ENCODE measurements at places on chromosomes 13 and 19. TPM values are rescaled to one million over a fixed set of nuclear protein-coding genes. Genes with fewer than 3 reads are reported as not detected.

Gene PROZ
- not detected for total RNA-seq

Gene ADGRE3
- total RNA-seq: not detected

Gene POSTN
- not detected for total RNA-seq

Gene MLNR
- not detected for total RNA-seq

Gene LILRB1
- 4.0 TPM for total RNA-seq

- peak; percentile 90 for DNase-seq
Measured at GRCh38 chr19:48933382-48933932, at the start of gene DHDH. TSS of gene DHDH (plus strand) at chr19:48933699. CDS start at chr19:48933722, 23 bp downstream.

DNA sequence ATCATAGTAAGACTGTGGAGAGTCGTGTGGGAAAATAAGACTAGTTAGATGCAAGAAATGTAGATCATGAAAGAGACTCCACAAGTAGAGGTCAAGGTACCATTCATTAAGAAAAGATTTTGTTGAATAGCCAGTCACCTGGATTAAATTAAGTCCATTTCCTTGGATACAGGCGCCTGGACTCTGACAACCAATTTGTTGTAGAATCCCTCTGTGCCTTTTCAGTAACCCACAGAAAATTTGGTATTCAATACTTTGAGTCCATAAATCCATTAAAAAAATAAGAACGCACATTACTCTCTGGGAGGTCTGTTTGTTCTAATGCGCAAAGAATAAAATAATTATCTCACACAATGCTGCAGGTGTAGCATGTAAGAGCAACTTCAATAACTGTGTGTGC lies 469.4 kb downstream of the KLF12 start:
- no peak for DNase-seq

DNA sequence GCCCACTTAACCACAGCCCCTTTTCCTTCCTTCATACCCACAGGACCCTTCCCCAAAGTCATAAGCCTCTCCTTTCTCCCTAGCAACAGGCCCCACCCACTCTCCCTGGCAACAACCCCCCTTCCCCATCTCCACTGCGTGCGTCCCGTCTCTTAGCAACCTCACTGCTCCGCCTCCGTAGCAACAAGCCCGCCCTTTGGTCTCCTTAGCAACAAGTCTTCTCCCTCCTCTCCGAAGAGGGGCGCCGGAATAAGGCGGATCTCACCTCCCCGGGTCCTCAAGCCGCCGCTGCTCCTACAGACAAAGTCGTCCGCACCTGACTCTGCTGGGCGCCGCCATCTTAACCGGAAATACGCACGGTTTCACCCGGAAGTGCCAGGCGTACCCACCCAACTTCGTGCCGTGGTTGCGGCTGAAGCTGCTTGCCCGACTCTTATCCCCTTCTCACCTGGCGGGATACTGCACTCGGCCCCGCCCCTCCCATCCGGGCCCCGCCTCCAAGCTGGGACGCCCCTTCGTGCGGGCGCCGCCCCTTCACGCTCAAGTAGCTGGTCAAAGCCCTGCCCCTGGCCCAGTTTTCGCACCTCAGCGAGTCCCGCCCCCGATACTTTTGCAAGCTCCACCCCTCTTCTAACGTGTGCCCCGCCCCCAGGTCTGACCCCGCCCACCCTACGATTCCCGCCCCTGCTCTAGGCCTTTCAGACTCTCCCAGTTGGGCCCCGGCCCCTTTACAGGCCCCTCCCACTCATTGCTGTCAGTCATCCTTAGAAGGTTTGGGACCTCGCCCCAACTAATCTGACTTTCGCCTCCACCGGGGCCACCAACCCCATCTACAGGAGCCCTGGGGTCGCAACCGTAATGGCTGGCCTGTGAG lies at the start of gene HSPBP1:
TSS of gene HSPBP1 (minus strand) at position 341 of the 874 bp plus-strand sequence. CDS start 502 bp downstream, outside the sequence.
- DNase-seq: peak; percentile 98

GRCh38 chr13:109275852-109276251 lies 510.5 kb downstream of the IRS2 start:
- no peak for DNase-seq

GRCh38 chr13:21061029-21061763 lies at the start of gene LATS2:
TSS of gene LATS2 (minus strand) at chr13:21061586. CDS start at chr13:21046026, 15,560 bp downstream.
- DNase-seq: peak; percentile 76

DNA sequence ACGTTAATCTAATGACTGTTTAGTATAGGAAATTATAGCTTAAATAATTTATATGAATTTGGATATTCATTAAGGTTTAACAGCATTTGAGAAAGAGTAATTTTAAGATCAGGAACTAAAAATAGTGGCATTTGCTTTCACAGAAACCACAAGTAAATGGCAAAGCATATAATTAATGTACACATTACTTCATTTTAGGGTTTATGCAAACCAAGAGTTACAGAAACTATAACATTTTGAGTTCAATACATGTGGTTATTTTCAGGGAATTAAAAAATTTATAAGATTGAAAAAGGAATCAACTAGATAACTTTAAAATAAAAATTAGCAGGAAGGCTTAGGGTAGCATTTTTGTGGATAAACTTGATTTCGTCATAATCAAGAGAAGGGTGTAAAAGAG lies 151.7 kb upstream of the MIR17HG start:
- no peak for DNase-seq

DNA sequence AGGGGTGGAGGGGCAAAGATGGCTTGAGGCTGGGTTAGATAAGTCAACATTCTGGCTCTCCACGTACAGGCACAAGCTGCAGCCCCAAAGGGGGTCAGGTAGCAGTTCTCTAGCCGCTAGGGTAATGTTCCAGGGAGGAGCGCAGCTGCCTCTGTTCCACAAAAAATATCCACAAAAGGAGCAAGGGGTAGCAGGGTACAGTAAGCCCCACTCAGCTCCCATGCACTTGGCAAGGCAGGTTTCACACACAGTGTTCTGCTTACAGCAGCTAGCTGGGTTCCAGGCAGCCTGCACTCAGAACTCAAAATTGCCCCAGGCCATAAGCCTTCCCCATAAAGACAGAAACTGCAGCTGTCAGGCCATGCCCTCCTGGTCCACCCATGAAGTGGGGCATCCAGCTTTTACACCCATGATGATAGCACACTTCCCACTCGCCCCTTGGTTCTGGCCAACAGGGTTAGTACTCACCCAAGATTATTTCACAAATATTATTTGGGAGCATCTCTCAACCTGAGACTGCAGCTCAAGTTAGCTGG lies 130.0 kb downstream of the CYSLTR2 start:
- no peak for DNase-seq

DNA sequence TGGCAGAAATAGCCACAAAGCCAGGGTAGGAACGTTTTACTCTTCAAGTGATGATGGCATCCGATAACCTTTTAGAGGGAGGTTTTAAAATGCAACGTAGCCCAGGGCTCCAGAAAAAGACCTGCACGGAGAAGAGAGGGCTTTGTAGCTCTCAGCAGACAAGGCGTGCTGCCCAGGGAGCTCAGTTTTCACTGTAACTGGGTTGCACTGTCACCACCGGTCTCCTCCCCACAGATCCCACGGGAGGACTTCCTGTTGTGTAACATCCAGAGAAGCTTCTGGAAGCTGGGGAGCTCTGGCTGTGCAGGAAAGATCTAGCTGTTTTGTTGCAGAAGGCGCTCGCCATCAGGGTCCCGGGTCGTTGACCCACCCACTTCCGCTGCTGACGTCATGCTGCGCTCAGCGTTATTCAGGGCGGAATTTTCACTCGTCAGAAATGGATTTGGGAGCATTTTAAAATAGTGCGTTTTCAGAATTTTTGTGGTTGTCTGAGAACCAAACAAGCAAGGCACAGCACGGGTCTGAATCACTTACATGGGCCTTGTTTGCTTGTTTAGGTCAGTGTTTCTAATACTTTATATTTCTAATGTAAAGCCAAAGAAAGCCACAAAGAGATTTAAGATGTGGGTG lies 50.8 kb downstream of the ATP11A start:
- no peak for DNase-seq

DNA sequence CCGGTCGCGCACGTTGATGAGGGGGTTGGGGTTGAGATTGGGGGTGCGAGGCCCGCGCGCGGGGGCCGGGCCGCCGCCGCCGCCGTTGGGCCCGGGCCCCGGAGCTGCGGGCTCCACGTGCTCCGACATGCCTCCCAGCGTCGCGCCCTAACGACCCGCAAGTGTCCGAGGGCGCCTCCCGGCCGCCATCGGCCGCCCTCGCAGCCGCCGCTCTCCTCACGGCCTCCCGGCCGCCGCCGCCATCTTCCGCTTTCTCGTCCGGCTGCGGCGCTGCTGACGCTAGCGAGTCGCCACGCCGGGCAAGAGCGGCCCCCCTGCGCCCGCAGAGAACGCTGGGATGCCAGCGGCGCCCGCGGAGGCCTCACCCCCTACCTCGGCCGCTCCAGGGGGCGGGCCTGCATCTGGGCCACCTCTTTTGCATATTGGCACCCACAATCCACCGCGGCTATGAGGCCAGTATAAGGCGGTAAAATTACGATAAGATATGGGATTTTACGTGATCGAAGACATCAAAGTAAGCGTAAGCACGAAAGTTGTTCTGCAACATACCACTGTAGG lies at the start of gene TMEM259:
TSS of gene TMEM259 (minus strand) at position 256 of the 558 bp plus-strand sequence. CDS start at position 129, 127 bp downstream.
- DNase-seq: peak; percentile 98

GRCh38 chr19:1256646-1257474 lies 8.5 kb downstream of the MIDN start:
- DNase-seq: no peak

DNA sequence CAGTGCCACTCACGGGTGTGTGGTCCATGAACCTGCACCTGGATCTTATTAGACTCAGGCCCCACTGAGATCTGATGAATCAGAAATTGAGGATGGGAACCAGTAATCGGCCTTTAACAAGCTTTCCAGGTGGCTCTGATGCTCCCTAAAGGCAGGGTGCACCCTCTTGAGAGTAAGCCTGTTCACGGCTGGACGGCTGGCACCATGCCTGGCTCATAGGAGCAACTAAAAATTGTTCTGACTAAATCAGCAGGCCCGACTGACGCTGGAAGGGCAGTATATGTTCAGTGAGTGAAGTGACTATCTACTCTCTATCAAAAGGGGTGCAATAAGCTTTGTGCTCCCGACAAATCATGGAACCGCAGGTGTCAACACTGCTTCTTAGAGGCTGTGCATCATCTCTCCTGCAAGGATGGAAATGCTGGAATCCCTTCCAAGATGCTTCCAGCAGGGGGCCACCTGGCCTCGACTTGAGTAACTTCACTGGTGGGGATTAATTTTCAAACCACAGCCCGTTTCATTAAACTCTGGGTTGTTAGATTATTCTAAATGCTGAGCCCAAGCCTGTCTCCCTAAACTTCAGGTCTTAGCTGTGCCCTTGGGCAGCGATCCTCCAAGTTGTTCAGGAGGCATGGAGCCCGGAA lies 28.4 kb downstream of the TMTC4 start:
- no peak for DNase-seq

DNA sequence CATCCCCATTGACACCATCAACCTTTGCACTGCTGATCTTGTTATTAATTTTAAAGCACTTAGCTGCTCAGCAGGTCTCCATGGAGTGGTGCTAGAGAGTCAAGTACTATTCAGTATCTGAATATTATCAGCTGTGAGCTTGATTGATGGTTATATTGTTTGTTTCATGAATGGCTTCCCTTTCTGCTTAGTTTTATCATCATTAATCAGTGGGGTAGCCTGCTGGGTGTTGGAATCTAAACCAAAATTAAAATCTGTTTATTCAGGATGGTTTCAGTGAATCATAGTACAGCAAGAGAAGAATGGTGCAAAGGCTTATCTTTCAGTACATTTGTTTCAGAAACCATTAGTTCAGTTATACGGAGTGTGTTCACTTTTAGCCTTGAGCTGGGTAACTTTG lies 42.5 kb upstream of the SCEL start:
- no peak for DNase-seq

GRCh38 chr19:1647501-1648458 lies 4.6 kb downstream of the TCF3 start:
- no peak for DNase-seq

GRCh38 chr19:34403784-34404108 lies 453 bp upstream of the PDCD2L start:
- DNase-seq: no peak

- DNase-seq: no peak
Measured at GRCh38 chr13:23105051-23105450, 75.7 kb upstream of the SGCG start.

GRCh38 chr13:40996426-40997092 lies 22.6 kb downstream of the ELF1 start:
- DNase-seq: no peak

All from activated CD8-positive, alpha-beta memory T cell treated with anti-CD3 and anti-CD28 coated beads, Interleukin-2, amount 10 ng/mL, durations not matched to agents 7 days and 5 days (primary cell).